Activated T-helper 2 cell treated with anti-CD3 and anti-CD28 coated beads, Interferon-gamma antibody, Interleukin-2, Interleukin-4, amounts not matched to agents 10 μg/mL and 5 μg/mL and 100 μg/mL, durations not matched to agents 14 hours and 24 hours and 36 hours (primary cell): ENCODE measurements at places on chromosomes 5 and 9. TPM values are rescaled to one million over a fixed set of nuclear protein-coding genes. Genes with fewer than 3 reads are reported as not detected.

LPAR1 gene
- total RNA-seq = not detected in 2 replicates

DMRT2 gene
- total RNA-seq = 1.2 and 1.4 TPM in 2 replicates

NRG2 gene
- 0.09 TPM in 1 of 2 replicates, not detected in the other for total RNA-seq

IL5 gene
- 100.0 and 113 TPM in 2 replicates for total RNA-seq

TLR4 gene
- total RNA-seq = not detected in 2 replicates

NIPBL gene
- 48.5 and 52.9 TPM in 2 replicates for total RNA-seq

RASGRF2 gene
- total RNA-seq = 16.1 and 19.4 TPM in 2 replicates

SPATA31D4 gene
- total RNA-seq = not detected in 2 replicates

COL23A1 gene
- not detected in 2 replicates for total RNA-seq

MARCHF6 gene
- total RNA-seq = 111 and 116 TPM in 2 replicates

PTGR1 gene
- 1.4 and 1.8 TPM in 2 replicates for total RNA-seq

ZNG1A gene
- 28.9 and 32.7 TPM in 2 replicates for total RNA-seq

C7 gene
- total RNA-seq = not detected in 2 replicates

PCDHA13 gene
- total RNA-seq = not detected in 2 replicates

ZNF169 gene
- total RNA-seq = 8.9 and 9.0 TPM in 2 replicates

SPINK7 gene
- total RNA-seq = not detected in 2 replicates

BAAT gene
- not detected in 2 replicates for total RNA-seq

PPP2R2B gene
- 0.34 TPM in 1 of 2 replicates, not detected in the other for total RNA-seq

RANBP17 gene
- total RNA-seq = not detected in 2 replicates

NR5A1 gene
- total RNA-seq = not detected in 2 replicates

ALDOB gene
- not detected in 2 replicates for total RNA-seq
